ENCODE measurements at places on chromosomes 16 and 17. TPM values are rescaled to one million over a fixed set of nuclear protein-coding genes. Genes with fewer than 3 reads are reported as not detected.

The LPCAT2 gene
- total RNA-seq = 9.5 TPM

DNA sequence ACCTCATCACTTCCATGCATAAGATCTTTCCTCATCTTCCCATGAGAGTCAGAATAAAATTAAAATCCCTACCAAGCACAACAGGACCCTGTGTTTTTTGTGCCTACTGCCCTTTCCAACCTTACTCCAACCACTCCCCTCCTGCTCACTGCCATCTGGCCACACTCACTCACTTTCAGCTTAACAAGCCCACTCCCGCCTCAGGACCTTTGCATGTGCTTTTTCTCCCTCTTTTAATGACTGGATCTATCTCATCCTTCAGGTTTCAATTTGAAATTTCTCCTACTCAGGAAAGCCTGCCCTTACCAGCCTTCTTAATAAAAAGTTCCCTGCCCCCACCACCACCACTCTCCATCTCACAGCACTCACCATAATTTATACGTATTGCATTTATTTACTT is 14.7 kb downstream of the C17orf67 start:
- H3K36me3 ChIP-seq = no peaks in the 10 kb centered on the region
- no peaks in the 10 kb centered on the region for H3K27me3 ChIP-seq
- no peak overlapping the region for H3K4me3 ChIP-seq
- no peak overlapping the region for H3K27ac ChIP-seq
- DNase-seq = no peak

DNA sequence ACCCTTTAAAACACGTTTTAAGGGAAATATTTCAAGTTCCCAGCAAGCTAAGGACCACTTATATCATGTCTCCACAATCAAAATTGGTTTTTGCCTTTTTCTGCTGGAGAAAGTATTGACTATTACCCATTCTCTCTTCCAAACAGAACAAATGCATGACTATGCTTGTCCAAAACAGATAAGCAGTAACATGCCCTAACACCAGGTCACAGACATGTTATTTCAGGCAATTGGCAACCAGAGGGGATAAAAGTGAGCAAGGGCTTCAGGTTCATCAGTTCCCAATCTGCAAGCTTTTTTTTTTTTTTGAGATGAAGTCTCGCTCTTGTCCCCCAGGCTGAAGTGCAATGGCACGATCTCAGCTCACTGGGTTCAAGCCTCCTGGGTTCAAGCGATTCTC is 15.0 kb downstream of the SKA2 start:
- no peak overlapping the region for H3K4me3 ChIP-seq
- H3K27ac ChIP-seq = no peak overlapping the region
- no peaks in the 10 kb centered on the region for H3K27me3 ChIP-seq
- H3K36me3 ChIP-seq = no peaks in the 10 kb centered on the region

- no peaks in the 10 kb centered on the region for H3K36me3 ChIP-seq
- H3K27ac ChIP-seq = no peak overlapping the region
- H3K4me1 ChIP-seq = peaks cover 14% of the 10 kb centered on the region
- H3K27me3 ChIP-seq = no peaks in the 10 kb centered on the region
Measured at GRCh38 chr16:4290236-4290830, 17.5 kb upstream of the TFAP4 start.

The TMC8 gene
- 21.6 TPM for total RNA-seq

DNA sequence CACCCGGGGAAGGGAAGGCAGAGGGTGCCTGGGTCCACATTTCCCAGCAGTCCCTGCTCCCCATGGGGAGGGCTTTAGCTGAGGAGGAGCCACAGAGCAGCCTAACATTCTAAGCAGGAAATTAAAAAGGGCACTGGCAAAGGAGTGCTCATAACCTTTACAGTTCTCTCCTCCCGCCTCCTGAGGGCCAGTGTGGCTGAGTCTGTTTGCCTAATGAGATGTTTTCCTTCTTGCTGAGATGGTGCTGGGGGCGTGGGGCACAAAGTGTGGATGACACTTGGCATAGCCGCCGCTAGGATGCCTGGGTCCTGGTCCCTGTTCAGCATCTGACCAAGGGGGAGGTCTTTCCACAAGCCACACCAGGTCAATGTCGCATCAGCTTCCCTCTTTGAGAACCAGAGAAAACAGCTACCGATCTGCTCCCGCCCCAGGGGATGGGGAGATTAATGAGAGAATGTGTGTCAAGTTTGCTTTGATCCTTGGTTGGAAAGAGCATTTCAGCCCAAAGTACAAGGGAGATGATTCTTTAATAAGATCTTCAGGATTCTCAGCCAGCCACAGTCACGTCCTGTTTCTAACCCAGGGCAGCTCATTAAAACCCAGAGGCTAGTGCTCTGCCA is 5.8 kb downstream of the KIF18B start:
- H3K4me3 ChIP-seq = no peak overlapping the region
- no peak for DNase-seq
- no peak overlapping the region for H3K27ac ChIP-seq
- no peaks in the 10 kb centered on the region for H3K36me3 ChIP-seq
- H3K4me1 ChIP-seq = no peaks in the 10 kb centered on the region

DNA sequence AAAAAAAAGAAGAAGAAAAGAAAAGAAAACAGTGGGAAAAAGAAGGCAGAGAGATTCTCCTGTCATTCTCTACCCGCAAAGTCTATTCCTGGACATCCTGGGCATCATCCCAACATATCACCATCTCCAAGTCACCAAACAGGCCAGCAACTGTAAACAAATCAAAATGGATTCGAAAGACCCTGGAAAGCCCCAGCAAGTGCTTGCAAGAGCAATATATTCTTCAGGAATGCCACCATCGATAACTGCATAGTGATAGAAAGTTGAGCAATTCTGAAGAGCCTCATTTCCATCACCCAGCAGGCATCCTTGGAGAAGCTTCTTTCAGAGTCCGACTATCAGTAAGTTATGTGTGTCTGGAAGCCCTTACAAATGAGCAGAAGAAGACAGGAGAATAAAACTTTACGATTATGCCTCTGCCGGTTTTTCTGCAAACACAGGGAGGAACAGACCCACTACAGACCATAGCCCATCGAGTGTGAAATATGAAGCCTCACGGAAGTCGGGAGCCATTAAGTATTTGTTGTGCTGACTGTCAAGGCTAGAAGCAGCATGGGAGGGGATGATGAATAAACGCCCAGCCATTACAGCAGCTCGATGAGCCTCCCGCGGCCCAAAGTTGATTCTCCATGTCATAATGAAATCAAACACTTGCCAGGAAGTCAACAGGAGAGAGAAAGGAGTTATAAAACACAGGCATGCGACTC is 64.5 kb upstream of the SEC14L1 start:
- DNase-seq = no peak
- H3K36me3 ChIP-seq = no peaks in the 10 kb centered on the region
- no peak overlapping the region for H3K27ac ChIP-seq
- peaks cover 31% of the 10 kb centered on the region for H3K27me3 ChIP-seq

GRCh38 chr17:57468932-57469775 is 212.8 kb downstream of the MSI2 start:
- H3K27me3 ChIP-seq = no peaks in the 10 kb centered on the region
- no peaks in the 10 kb centered on the region for H3K36me3 ChIP-seq
- H3K4me1 ChIP-seq = peaks cover 63% of the 10 kb centered on the region
- DNase-seq = no peak
- H3K4me3 ChIP-seq = no peak overlapping the region
- no peak overlapping the region for H3K27ac ChIP-seq

- no peak for DNase-seq
- H3K36me3 ChIP-seq = peaks cover 57% of the 10 kb centered on the region
- peaks cover 5% of the 10 kb centered on the region for H3K4me1 ChIP-seq
- H3K27me3 ChIP-seq = no peaks in the 10 kb centered on the region
Measured at GRCh38 chr17:17884391-17885357, 47.9 kb upstream of the SREBF1 start.

The RNF43 gene
- total RNA-seq = 7.5 TPM

DNA sequence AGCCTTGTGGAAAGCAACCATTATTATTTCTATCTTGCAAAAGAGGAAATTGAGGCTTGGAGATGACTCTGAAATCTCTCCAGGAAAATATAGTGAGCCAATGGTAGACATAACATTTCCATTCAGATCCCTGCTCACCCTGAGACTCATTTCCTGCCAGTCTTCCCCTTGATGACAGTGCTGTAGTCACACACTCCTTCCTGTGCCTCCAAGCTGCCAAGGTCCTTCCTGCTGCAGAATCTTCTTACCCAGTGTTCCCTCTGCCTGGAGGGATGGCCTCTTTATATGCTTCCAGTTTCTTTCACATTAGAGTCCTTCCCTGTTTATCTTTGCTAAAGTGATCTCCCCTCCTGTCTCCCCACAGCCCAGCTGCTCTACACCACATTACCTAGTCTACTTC is 648.1 kb downstream of the TOX3 start:
- no peaks in the 10 kb centered on the region for H3K36me3 ChIP-seq
- no peaks in the 10 kb centered on the region for H3K4me1 ChIP-seq
- no peak for DNase-seq
- H3K27ac ChIP-seq = no peak overlapping the region
- H3K4me3 ChIP-seq = no peak overlapping the region
- H3K27me3 ChIP-seq = no peaks in the 10 kb centered on the region

DNA sequence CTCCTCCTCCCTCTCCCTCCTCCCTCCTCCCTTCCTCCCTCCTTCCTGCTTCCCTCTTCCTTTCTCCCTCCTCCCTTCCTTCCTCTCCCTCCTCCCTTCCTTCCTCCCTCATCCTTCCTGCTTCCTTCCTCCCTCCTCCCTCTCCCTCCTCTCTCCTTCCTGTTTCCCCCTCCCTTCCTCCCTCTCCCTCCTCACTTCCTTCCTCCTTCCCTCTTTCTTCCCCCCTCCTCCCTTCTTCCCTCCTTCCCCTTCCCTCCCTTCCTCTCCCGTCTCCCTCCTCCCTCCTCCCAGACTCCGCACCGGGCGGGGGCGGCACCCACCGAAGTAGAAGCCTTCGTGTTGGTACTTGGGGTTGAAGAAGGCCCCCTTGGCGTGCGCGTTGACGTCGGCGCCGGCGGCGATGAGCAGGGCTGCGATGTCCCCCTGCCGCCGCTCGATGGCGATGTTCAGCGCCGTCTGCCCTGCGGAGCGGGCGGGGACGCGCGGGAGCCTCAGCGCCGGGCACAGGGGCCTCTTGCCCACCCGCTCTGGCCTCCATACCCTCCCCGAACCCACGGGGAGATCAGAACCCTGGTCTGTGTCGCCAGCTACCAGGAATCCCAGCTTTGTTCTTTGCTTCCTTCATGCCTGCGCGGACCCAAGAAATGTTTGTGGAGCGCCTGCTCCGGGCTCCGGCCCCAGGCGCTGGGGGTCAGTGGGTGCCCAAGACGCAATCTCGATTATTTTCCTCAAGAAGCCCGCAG is 22.2 kb downstream of the TRPV3 start:
- no peaks in the 10 kb centered on the region for H3K27me3 ChIP-seq
- peaks cover 17% of the 10 kb centered on the region for H3K4me1 ChIP-seq
- peak overlapping the region; percentile 46 for H3K4me3 ChIP-seq
- H3K27ac ChIP-seq = peak overlapping the region; percentile 42

DNA sequence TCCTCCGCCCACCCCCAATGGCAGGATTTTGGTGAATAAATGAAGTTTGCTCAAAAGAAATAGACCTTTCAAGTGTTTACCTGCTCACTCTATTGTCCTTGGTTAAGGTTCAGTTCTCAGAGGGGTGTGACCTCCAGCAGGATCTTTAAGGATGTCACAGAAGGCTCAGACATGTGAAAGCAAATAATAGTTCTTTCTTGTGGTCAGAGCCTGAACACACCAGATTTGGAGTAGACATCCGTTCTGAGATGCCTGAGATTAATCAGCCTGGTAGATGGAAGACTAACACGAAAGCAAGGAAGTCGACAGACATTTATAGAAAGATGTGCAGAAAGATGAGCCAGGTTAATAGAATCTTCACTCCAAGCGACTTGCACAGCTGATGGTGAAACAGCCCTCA is 557.9 kb upstream of the CDH11 start:
- DNase-seq = no peak
- H3K36me3 ChIP-seq = no peaks in the 10 kb centered on the region
- H3K27me3 ChIP-seq = no peaks in the 10 kb centered on the region

The WIPF2 gene
- 12.7 TPM for total RNA-seq

GRCh38 chr17:19867079-19867328 is 732 bp downstream of the ULK2 start:
- H3K27ac ChIP-seq = peak overlapping the region; percentile 36
- peaks cover 11% of the 10 kb centered on the region for H3K36me3 ChIP-seq
- H3K4me1 ChIP-seq = peaks cover 2% of the 10 kb centered on the region
- DNase-seq = peak; percentile 64
- H3K27me3 ChIP-seq = no peaks in the 10 kb centered on the region
- peak overlapping the region; percentile 75 for H3K4me3 ChIP-seq

DNA sequence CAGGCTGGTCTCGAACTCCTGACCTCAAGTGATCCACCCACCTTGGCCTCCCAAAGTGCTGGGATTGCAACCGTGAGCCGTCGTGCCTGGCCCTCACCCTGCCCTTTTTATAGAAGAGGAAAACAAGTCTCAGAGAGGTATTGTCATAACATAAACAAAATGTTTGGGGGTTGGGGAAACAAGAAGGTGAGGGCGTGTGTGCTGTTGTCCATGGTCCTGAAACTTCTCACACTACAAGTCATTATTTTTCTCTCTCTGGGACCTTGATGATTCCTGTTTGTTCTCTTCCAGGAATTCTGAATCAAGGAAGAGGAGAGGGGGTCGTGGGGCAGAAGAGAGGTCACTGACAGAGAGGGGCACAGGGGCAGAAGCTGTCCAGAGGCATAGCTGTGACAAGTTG is 160.2 kb upstream of the LHX1 start:
- no peaks in the 10 kb centered on the region for H3K27me3 ChIP-seq
- H3K36me3 ChIP-seq = no peaks in the 10 kb centered on the region
- no peaks in the 10 kb centered on the region for H3K4me1 ChIP-seq
- H3K4me3 ChIP-seq = no peak overlapping the region
- no peak for DNase-seq

GRCh38 chr16:30004811-30005242 is 6.0 kb downstream of the DOC2A start:
- DNase-seq = no peak
- peaks cover 3% of the 10 kb centered on the region for H3K27me3 ChIP-seq
- H3K4me3 ChIP-seq = no peak overlapping the region
- H3K4me1 ChIP-seq = no peaks in the 10 kb centered on the region
- no peak overlapping the region for H3K27ac ChIP-seq

DNA sequence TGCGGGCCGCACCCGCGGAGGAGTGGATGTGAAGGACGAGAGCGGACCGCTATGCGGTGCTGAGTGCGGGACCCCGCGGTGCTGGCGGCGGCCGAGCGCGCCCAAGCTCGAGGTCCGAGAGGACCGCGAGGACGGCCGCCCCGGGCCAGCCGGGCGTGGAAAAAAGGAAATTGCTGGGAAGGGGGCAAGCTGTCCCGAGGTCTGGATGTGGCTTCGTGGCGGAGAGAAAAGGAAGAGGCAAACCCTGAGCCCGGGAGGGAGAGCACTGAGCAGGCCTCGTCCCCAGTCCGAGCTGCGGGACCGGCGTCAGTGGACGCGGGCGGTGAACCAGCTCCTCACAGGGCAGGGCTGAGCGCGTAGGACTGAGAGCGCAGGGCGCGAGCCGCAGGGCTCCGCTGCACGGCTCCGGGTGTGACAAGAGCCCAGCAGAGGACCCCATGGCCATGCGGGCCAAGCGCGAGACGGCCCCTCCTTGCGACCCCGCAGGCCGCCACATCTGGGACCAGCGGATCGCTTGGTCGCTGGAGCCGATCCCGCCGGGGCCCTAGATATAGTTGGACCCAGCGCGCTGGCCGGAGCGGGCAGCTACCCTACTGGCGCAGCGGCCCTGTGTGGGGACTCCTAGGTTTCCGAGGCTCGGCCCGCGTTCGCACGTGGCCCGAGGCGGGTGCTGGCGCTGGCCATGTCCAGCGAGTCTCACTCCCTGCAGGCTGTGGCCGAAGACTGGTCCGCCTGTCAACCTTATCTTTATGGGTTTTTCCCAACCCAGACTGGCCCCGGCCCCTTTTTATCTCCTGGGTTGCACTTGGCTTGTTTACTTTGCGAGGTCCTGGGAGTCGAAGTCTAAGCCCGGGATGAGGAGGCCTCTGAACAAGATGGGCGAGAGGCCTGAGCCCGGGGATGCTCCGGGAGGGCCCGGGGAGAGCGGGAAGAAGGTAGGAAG is 2.4 kb downstream of the TBX4 start:
- H3K27ac ChIP-seq = no peak overlapping the region
- H3K4me1 ChIP-seq = peaks cover 44% of the 10 kb centered on the region
- H3K4me3 ChIP-seq = no peak overlapping the region
- peaks cover 93% of the 10 kb centered on the region for H3K27me3 ChIP-seq
- H3K36me3 ChIP-seq = no peaks in the 10 kb centered on the region
